Stimulated activated naive CD8-positive, alpha-beta T cell treated with anti-CD3 and anti-CD28 coated beads, Interleukin-15, amount 100 ng/mL, for 72 hours (primary cell): ENCODE measurements at places on chromosomes 6 and 20.

- no peak for DNase-seq
These were observed 23.2 kb downstream of the HLA-DPA1 start for GRCh38 chr6:33050014-33050810.

- DNase-seq, result no peak
These were observed 401.6 kb upstream of the PLCB4 start for GRCh38 chr20:8667306-8667705.

- DNase-seq, result no peak
These were observed 82.3 kb upstream of the MPC1 start for GRCh38 chr6:166465003-166465399.

GRCh38 chr6:31180500-31180899, 10.0 kb upstream of the POU5F1 start:
- DNase-seq, result peak; percentile 55

DNA sequence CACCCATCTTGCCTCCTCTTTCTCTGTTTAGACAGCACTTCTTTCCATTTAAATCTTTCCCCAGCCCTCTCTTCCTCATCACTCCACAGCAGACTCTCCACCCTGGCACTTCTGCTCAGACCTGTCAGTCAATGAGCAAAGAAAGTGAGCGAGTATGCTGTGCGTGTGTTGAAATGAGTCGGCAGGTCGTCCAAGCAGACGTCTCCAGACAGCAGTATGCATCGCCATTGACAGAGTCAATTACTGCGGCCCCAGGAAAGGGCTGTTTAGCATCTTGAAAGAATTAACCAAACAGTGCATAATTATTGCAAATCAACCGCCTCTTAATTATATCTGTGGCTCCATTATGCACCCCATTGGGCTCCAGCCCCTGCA, 54.8 kb upstream of the KCNG1 start:
- DNase-seq, result no peak

- peak; percentile 70 for DNase-seq
These were observed 80.2 kb downstream of the ERMARD start for GRCh38 chr6:169831450-169832246.

- no peak for DNase-seq
These were observed 62.7 kb downstream of the ANKS1A start for GRCh38 chr6:34951731-34952130.
